ENCODE measurements at places on chromosomes 1 and 21. TPM values are rescaled to one million over a fixed set of nuclear protein-coding genes. Genes with fewer than 3 reads are reported as not detected.

- peak; percentile 90 for DNase-seq
Measured at GRCh38 chr1:145823565-145824498, at the start of the genes POLR3C and RNF115. Gene POLR3C, plus strand, starts transcription at chr1:145824200. Its CDS starts 1,577 bp downstream, at chr1:145825777. Gene RNF115, minus strand, starts transcription at chr1:145824095. Its CDS starts 222 bp downstream, at chr1:145823873.

DNA sequence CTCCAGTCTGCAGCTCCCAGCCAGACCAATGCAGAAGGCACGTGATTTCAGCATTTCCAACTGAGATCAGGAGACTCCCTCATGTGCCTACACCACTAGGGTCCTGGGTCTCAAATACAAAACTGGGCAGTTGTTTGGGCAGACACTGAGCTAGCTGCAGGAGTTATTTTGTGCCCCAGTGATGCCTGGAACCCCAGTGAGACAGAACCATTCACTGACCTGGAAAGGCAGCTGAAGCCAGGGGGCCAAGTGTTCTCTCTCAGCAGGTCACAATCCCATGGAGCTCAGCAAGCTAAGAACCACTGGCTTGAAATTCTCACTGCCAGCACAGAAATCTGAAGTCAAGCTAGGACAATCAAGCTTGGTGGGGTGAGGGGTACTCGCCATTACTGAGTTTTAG is 111.7 kb upstream of the TNFSF4 start:
- no peak for DNase-seq

GRCh38 chr1:228452194-228453021 is 34.8 kb upstream of the RNF187 start:
- DNase-seq, result no peak

GRCh38 chr1:193283016-193283415 is 96.6 kb upstream of the B3GALT2 start:
- DNase-seq, result no peak

The CYP4B1 gene
- 358 TPM for total RNA-seq

The PPIAL4G gene
- total RNA-seq, result 0.34 TPM

- DNase-seq, result no peak
Measured at GRCh38 chr1:160855181-160855981, 7.3 kb downstream of the CD244 start.

The CDCA8 gene
- 1.2 TPM for total RNA-seq

DNA sequence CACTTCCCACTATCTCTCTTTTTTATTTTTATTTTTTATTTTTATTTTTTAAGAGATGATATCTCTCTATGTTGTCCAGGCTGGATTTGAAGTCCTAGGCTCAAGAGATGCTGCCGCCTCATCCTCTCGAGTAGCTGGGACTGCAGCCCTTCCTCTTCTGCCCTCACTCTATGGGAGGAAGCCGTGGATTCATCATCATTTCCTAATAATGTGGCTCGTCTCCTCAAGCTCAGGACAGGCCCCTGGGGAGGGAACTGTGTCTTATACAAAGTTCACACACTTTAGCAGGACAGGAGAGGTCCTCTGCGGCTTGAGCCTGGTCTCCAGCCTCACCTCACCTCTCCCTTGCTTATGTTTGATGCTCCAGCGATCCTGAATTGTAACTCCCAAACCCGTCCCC is 16.5 kb upstream of the IFFO2 start:
- no peak for DNase-seq

GRCh38 chr1:216805953-216806352 is 82.7 kb upstream of the ESRRG start:
- no peak for DNase-seq

DNA sequence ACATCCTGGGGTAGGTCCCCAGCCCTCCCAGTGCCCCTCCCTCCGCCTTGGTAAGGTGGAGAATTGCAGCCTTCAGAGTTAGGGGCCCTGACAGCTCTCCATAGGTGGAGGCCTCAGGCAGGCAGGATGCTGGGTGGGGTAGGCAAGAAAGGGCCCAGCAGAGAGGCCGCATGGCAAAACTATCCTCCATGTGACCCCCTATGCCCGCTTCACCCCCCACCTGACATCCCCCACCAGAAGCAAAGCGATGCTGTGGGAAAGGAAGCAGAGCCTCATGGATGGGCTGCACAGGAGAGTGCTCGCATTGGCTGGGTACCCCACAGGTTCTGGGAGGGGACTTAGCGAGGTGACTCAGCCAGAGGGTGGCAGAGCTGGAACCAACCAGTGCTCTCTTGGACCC is 1.6 kb downstream of the S100A9 start:
- DNase-seq, result peak; percentile 27
